ENCODE measurements at places on chromosomes 5 and 9. TPM values are rescaled to one million over a fixed set of nuclear protein-coding genes. Genes with fewer than 3 reads are reported as not detected.

GRCh38 chr9:137550231-137550621, at the start of gene PNPLA7:
PNPLA7 (minus strand) TSS chr9:137550402; CDS start chr9:137550197, 205 bp downstream.
- H3K27ac ChIP-seq, result peak within 1 kb of the TSS; percentile 60
- peak; percentile 32 for DNase-seq
- H3K4me1 ChIP-seq, result peaks cover 17% of the 10 kb centered on the region
- H3K4me3 ChIP-seq, result peak within 1 kb of the TSS; percentile 94

DNA sequence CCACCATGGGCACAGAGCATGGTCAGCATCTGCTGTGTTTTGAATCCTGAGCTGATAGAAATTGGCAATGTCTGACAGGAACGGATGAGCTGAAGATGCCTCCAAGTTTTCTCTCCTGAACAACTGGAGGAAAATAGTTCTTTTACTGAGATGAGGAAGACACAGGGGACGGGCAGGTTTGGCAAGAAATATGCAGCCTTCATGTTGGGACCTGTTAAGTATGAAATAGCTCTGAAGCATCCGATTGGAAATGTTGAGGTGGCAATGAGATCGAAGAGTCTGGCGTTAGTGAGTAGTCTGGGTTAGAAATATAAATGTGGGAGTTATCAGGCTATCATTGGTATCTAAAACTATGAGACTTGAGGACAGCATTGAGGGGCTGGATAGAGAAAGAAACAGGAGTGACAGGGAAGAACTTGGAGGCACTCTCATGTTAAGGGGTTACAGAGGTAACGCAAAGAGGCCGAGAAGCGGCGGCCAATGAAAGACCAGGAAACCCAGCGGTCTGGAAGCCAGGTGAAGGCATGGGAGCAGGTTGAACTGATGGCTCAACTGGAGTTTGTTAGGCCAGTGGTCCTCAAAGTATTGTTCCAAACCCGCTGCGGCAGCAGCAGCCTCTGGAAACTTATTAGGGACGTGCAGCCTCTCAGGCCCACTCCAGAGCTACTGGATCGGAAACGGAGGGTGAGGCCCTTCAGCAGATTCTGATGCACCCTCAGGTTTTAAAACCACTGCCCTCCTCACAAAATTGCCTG, 1.0 kb upstream of the MAMDC2 start:
- no peak for DNase-seq
- H3K27ac ChIP-seq, result no peak overlapping the region
- H3K27me3 ChIP-seq, result peaks cover 47% of the 10 kb centered on the region
- peaks cover 13% of the 10 kb centered on the region for H3K4me1 ChIP-seq

- H3K27ac ChIP-seq, result no peak overlapping the region
- H3K36me3 ChIP-seq, result peaks cover 11% of the 10 kb centered on the region
These were observed 12.1 kb downstream of the CCL28 start for GRCh38 chr5:43400082-43400481.

GRCh38 chr5:181035991-181036815, 3.9 kb upstream of the BTNL9 start:
- H3K4me3 ChIP-seq, result no peak overlapping the region
- DNase-seq, result no peak
- H3K36me3 ChIP-seq, result peaks cover 4% of the 10 kb centered on the region
- H3K27me3 ChIP-seq, result peaks cover 51% of the 10 kb centered on the region
- no peak overlapping the region for H3K27ac ChIP-seq
- H3K4me1 ChIP-seq, result peaks cover 2% of the 10 kb centered on the region

DNA sequence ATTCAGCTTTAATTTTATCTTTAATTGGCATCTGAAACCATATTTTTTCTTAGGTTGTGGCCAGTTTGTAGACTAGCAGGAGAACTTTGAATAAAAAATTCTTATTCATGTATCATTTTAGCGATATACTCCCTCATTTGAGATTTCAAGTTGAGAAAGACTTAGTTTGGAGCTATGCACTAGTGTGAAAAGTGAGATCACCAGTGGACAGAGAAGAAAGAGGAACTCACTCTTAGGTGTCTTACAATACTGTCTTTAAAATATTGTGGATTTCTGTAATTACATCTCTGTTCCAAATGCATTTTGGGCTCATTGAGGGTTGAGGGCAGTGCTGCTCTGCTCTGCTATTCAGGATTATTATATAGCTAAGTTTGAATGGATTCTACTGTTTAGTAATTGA, 54.7 kb downstream of the NAA35 start:
- no peak for DNase-seq
- peaks cover 12% of the 10 kb centered on the region for H3K36me3 ChIP-seq
- no peak overlapping the region for H3K27ac ChIP-seq
- H3K4me1 ChIP-seq, result peaks cover 9% of the 10 kb centered on the region
- no peak overlapping the region for H3K4me3 ChIP-seq

DNA sequence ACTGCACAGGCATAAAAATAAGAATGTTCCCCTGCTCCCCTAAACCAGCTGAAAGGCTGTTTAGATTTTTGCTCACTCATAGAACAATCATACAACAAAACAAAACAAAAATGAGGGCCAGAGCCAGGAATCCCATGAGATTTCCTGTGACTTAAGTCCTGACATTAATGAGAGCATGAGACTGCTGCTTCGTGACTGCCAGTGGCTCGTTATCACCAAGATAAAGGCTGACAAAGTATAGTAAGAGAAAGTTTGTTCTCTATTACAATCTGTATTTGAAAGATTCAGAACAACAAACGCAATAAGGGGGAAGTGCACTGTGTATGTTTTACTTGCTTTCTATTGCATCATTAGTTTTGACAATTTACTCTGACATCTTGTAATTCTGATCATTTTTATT, 837.1 kb upstream of the C9orf72 start:
- H3K4me1 ChIP-seq, result no peaks in the 10 kb centered on the region
- H3K4me3 ChIP-seq, result no peak overlapping the region
- no peak overlapping the region for H3K27ac ChIP-seq

GRCh38 chr5:129096382-129096991, 1.9 kb downstream of the ISOC1 start:
- H3K27ac ChIP-seq, result no peak overlapping the region
- H3K4me1 ChIP-seq, result peaks cover 18% of the 10 kb centered on the region
- H3K36me3 ChIP-seq, result peaks cover 2% of the 10 kb centered on the region
- H3K27me3 ChIP-seq, result peaks cover 9% of the 10 kb centered on the region
- peak overlapping the region; percentile 15 for H3K4me3 ChIP-seq

GRCh38 chr9:78103971-78104433, 72.4 kb upstream of the GNAQ start:
- H3K4me1 ChIP-seq, result peaks cover 7% of the 10 kb centered on the region
- H3K4me3 ChIP-seq, result peak overlapping the region; percentile 3
- no peak overlapping the region for H3K27ac ChIP-seq
- H3K27me3 ChIP-seq, result no peaks in the 10 kb centered on the region
- H3K36me3 ChIP-seq, result no peaks in the 10 kb centered on the region

- H3K36me3 ChIP-seq, result peaks cover 13% of the 10 kb centered on the region
- no peak overlapping the region for H3K27ac ChIP-seq
- no peak for DNase-seq
- peaks cover 87% of the 10 kb centered on the region for H3K27me3 ChIP-seq
- no peak overlapping the region for H3K4me3 ChIP-seq
These were observed 193.8 kb upstream of the ZNF618 start for GRCh38 chr9:113682297-113682771.

- H3K27me3 ChIP-seq, result no peaks in the 10 kb centered on the region
- H3K27ac ChIP-seq, result no peak overlapping the region
- peaks cover 12% of the 10 kb centered on the region for H3K36me3 ChIP-seq
- H3K4me1 ChIP-seq, result peaks cover 24% of the 10 kb centered on the region
These were observed 36.6 kb downstream of the TTLL11 start for GRCh38 chr9:122056484-122056883.

GRCh38 chr9:79665369-79665768, 93.6 kb downstream of the TLE4 start:
- no peak for DNase-seq
- no peaks in the 10 kb centered on the region for H3K27me3 ChIP-seq
- H3K4me3 ChIP-seq, result no peak overlapping the region
- peak overlapping the region; percentile 76 for H3K27ac ChIP-seq
- peaks cover 37% of the 10 kb centered on the region for H3K4me1 ChIP-seq

DNA sequence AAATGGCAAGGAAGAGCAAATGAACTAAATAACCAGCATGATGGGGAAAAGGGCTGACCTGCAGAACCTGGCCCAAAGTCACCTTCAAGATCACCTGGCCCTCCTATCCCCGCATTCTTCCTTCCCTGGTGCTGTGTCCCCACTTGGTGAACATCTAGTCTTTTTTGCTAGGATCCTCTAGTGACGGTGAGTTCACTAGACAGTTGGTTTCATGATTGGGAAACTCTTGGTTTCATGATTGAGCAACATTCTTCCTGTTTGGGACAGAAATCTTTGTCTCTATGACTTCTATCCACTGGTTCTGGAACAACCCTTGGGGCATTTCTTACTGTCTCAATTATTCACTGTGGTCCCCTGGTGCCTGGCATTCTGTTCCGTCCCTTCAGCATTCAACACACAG, 50.2 kb upstream of the DAB2IP start:
- peaks cover 67% of the 10 kb centered on the region for H3K27me3 ChIP-seq
- peaks cover 5% of the 10 kb centered on the region for H3K4me1 ChIP-seq
- H3K36me3 ChIP-seq, result peaks cover 2% of the 10 kb centered on the region
- DNase-seq, result no peak
- no peak overlapping the region for H3K27ac ChIP-seq

- H3K4me1 ChIP-seq, result no peaks in the 10 kb centered on the region
- DNase-seq, result no peak
- H3K27me3 ChIP-seq, result peaks cover 30% of the 10 kb centered on the region
- no peak overlapping the region for H3K27ac ChIP-seq
- H3K36me3 ChIP-seq, result no peaks in the 10 kb centered on the region
These were observed 108.6 kb upstream of the TBC1D2 start for GRCh38 chr9:98364086-98364485.

DNA sequence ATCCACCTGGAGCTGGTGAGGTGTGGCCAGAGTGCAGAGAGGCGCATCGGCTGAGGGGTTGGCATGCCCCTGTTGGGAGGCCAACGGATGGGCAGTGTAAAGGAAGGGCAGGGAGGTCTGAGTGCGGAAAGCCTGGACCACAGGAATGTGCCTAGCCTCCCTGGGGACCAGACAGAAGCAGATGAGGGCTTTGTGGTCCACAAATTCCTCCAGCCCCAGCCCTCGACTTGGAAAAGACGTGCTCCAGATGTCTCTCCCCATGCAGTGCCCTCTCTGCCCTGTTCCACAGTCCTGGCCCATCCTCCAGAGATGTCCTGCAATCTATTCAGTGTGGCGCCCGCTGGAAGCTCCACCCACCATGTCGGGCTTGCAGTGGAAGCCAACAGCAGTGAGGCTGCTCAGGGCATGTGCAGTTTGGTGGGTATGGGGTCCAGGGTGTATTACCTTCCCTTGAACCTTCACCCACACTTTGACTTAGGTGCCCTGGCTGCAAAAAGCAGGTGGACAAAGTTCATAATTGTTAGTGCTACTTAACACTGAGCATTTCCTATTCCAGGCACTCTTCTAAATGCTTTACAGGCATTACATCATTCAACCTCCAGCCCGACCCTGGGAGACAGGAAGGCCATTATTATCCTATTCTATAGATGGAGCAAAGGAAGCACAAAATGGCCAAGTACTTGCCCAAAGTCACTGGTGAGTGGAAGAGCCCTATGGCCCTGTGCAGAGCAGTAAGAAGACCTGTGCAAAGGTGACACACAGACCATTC, 120.2 kb upstream of the SLC25A48 start:
- H3K27ac ChIP-seq, result no peak overlapping the region
- H3K27me3 ChIP-seq, result peaks cover 39% of the 10 kb centered on the region
- H3K4me3 ChIP-seq, result no peak overlapping the region
- no peaks in the 10 kb centered on the region for H3K4me1 ChIP-seq

The UGT3A2 gene
- total RNA-seq, result not detected

The PCDHGB1 gene
- 0.13 TPM for total RNA-seq

The GALNT12 gene
- 11.3 TPM for total RNA-seq

The SARDH gene
- total RNA-seq, result 2.2 TPM

The RUSC2 gene
- total RNA-seq, result 0.75 TPM

The ELAVL2 gene
- total RNA-seq, result not detected

The SLC36A2 gene
- not detected for total RNA-seq

The SH3GLB2 gene
- 87.1 TPM for total RNA-seq
